ENCODE measurements at places on chromosomes 4 and X.

GRCh38 chr4:76680952-76681351, 217.0 kb downstream of the SOWAHB start:
- no peak for DNase-seq

GRCh38 chr4:20840648-20841190, 140.5 kb downstream of the PACRGL start:
- no peak for DNase-seq

GRCh38 chr4:56215141-56215783, 172.0 kb downstream of the AASDH start:
- no peak for DNase-seq

DNA sequence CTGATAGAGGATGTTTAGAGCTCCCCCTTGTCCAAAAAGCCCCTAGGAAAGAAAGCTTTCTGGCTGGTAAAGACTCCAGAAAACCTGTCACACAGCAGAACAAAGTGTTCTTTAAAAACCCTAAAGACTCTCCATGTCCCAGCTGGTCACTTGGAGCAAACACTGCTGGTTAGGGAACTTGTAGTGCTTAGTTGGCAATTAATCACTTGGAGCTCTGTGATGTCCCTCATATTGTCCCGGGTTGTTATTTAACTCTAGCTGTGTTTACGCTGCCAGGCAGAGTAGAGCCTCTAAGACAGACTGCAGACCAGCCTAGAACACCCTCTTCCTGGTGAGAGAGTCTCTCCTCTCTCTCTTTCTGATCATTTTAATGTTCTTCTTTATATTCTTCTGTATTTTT, 267.3 kb downstream of the BCOR start:
- no peak for DNase-seq

DNA sequence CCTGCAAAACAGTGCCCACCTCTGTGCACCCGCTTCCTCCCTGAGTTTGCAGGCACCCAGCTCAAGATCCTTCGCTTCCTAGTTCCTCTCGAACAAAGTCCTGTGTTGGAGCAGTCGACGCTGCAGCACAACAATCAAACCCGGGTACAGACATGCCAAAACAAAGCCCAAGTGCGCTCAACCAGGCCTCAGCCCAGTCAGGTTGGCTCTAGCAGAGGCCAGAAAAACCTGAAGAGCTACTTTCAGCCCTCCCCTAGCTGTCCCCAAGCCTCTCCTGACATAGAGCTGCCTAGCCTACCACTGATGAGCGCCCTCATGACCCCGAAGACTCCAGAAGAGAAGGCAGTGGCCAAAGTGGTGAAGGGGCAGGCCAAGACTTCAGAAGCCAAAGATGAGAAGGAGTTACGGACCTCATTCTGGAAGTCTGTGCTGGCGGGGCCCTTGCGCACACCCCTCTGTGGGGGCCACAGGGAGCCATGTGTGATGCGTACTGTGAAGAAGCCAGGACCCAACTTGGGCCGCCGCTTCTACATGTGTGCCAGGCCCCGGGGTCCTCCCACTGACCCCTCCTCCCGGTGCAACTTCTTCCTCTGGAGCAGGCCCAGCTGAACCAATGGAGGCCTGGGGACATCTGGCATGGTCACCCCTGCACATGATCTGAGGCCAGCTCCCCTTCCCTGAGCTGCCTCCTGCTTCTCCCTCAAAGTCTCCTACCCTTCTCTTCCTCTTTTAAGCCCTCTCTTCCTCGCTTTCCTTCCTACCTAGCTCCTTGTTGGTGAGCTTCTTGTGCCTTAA, 6.9 kb downstream of the APEX2 start:
- DNase-seq: no peak

DNA sequence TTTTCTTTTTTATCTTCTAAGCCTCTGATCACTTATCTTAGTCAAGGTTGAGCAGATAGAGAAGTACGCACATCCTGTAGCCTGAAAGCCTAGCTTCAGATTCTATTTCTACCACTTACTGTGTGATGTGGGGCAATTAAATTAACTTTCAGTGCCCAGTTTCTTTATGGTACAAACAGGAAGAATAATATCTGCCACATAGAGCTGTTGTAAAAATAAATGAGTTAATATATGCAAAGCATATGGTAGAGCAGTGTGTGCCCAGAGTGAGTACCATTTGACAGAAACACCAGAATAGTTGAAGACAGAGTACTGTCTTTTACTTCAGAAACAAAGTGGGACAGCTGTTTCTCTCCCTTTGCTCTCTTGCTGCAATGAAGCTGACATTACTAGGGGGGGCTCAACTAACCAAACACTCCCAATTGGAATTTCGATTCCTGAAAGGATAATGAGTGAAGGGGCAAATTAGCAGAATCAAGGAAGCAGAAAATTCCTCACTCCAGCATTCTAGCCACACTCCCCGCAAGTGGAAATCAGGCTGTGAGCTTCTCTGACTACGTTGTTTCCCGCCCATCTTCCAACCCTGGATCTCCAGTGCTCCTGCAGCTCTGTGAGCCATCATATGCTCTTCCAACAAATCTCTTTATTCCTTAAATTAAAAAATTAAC, 80.4 kb downstream of the MAPK10 start:
- DNase-seq: no peak

GRCh38 chr4:98802770-98803198, 126.1 kb downstream of the EIF4E start:
- DNase-seq: no peak

DNA sequence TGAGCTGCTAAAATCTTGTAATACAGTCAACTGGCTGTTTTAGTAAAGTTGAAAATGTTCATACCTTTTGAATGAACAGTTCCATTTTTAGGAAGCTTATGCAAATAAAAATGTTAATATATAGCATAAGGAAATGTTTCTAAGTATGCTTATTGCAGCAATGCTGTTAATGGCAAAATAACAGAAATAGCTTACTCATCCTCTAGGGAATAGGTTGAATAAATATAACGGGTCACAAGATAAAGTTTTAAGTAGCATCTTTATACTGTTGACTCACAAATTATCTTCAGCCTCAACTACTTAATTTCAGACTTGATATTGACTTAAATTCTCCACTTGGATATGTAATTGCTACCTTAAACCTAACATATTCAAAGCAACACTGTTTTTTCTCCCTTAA, 27.7 kb downstream of the HERC3 start:
- no peak for DNase-seq

All from NCI-H2081 treated with DMSO at 0.1 percent for 48 hours (cell line).